ENCODE measurements at places on chromosomes 2 and 18. TPM values are rescaled to one million over a fixed set of nuclear protein-coding genes. Genes with fewer than 3 reads are reported as not detected.

The ARHGEF33 gene
- total RNA-seq: 0.06 TPM

GRCh38 chr2:97713296-97714083, at the start of gene ZAP70:
ZAP70 (plus strand) TSS chr2:97713576; CDS start chr2:97724037, 10,461 bp downstream.
- no peak for DNase-seq

GRCh38 chr18:23102493-23103261, 32.6 kb upstream of the CABLES1 start:
- no peak for DNase-seq

The PLEK gene
- total RNA-seq: not detected

The PPM1B gene
- 17.6 TPM for total RNA-seq

The ZDBF2 gene
- total RNA-seq: 4.2 TPM

DNA sequence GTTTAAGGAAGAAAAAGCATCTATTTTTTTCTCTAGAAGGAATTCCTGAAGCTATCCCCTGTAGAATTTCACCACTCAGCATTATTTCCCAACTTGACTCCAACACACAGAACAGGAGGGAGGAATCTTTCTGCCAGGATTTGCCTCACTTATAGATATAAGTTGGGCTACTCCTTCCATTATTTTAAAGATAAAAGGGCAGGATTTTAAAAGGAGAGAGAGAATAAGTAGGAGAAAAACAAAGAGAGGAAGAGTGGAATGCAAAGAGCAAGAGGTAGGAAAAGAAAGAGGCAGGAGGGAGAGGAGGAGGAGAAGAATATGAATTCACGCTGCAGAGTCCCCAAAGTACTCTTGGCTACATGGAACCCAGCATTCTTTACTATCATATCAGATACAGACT, 182.5 kb downstream of the TCF4 start:
- no peak for DNase-seq

All from PC-3 (cell line).